NCI-H1436 (cell line): ENCODE measurements at places on chromosomes 7 and 10.

DNA sequence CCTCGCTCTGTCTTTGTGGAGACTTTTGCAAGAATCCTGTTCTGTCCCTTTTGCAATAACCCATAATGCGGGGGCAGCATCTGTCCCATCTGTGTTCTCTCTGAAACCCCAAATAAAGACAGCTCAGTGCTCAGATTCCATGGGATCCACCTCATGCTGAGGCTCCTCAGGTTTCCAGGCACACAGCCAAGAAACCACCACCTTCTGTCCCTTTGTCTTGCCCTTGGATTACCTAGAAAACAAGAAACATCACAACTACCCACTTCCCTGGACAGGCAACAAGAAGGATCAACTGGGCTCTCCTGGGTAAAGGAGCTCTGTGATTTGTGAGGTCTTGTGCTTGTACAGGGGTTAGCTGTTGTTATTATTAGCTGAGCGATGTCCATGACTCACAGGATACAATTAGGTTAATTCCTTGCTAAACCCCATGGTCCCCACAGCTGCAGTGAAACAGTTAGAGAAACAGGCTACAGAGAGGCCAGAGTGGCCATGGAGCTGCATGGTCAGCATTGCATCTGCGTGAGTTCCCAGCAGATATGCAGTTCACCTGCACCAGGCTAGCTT, 50.2 kb downstream of the CXCL12 start:
- no peak for DNase-seq

DNA sequence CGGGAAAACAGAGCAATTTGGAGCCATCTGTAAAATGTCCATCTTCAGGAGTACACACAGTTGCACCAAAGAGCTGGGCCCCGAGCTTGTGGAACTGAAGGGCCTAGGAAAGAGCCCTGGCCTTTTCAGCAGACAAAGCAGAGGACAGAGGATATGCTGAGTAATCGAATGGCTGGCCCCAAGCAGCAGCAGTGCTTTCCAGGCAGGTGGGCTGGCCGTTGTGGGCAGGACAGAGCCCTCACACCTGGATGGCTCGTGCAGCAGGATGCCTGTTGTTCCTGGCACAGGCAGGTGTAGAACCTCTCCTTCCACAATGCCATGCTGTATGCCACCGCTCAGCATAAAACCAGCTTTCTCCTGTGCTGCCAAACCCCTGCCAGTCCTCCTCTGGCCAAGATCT, 32.5 kb upstream of the TNS3 start:
- no peak for DNase-seq

- DNase-seq: no peak
These were observed 49.2 kb downstream of the MKX start for GRCh38 chr10:27696466-27696865.

GRCh38 chr10:93150289-93150688, 76.6 kb downstream of the CYP26A1 start:
- DNase-seq: no peak

- DNase-seq: no peak
These were observed 53.3 kb upstream of the PPIF start for GRCh38 chr10:79293841-79294581.

- no peak for DNase-seq
These were observed 1.6 kb downstream of the TMEM176A start for GRCh38 chr7:150801946-150802771.

GRCh38 chr7:95607561-95607960, 11.2 kb upstream of the PDK4 start:
- DNase-seq: no peak

- peak; percentile 65 for DNase-seq
These were observed 73.6 kb downstream of the SNX10 start for GRCh38 chr7:26365077-26365900.

- no peak for DNase-seq
These were observed 154.3 kb downstream of the GNAT3 start for GRCh38 chr7:80357530-80357929.

DNA sequence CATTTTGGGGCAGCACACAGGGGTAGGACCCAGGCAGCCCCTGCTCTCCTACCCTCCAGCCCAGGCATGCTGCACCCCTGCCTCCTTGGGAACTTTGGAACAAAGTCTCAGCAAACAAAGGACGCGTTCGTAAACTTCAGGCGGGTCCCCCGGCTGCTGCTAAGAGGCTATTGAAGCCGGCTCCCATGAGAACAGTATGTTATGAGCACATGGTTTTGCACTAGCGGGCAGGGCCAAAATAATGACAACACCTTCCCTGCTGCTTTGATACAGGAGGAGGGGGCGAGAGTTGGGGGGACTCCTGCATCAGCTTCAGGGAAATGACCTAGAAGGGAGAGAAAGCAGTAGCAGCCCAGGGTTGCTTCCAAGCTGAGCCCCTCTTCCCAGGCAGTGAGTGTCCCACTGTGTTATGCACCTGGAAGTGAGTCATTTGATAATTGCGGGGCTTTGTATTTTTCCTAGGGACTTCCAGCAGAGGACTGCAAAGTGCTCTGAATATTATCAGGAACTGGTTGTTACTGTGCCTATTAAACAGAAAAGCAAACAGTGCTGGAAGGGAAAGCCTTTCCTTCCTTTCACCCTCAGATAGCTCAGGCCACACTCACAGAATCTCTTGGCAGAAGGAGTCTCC, 6.9 kb downstream of the ITPRIP start:
- DNase-seq: peak; percentile 68
